RPMI8226 (cell line): ENCODE measurements at places on chromosomes 12 and 14.

DNA sequence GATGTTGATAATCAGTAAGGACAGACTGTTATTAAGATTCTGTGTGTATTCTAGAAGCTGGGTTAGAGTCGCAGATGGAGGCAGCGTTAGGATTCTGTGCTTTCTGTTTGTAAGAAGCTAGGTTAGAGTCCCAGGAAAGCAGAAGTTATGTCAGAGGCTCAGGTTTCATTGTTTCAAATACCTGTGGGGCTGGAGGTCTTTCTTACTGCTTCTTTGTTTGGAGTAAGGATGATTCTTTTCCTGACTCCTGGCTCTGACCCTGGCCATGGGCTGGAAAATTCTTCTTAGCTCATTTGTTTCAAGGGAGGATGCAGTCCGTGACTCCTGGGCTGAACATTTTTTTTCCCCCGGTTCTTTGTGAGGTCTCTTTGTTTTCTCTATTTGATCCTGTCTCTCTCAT, 5.2 kb downstream of the MUCL1 start:
- no peak for DNase-seq

DNA sequence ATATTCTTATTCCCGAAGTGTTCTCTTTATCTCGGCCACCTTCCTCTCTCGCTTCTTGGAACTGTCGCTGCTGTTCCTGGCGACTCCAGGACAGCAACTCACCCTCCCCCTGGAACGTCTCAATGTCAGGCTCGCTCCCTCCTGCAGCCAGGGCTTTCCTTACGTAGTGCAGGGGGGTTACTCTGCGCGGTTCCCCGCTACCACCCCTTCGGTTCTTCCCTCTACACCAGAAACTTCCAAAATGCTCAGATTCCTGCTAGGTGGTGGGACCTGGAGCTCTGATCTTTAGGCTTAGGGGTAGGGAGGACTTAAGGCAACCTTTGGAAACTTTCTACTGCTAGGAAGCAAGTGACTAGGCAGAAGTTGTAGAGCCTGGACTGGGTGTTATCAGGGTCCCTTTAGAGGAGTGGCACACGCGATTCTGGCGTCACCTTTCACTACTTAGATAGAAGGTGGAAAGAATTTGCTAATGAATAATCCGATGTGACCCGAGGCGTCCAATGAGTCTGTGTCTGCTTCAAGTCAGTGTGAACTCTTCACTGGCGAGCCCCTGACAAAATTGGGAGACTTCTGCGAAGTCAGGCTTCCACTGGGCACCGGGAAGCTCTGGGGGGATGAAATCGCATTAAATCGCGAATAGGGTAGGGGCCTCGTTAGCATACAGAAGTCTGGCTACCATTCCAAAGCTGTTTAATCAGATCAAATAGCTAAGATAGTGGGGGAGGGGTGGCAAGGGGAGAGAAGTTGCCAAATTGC, 900 bp upstream of the DPF3 start:
- no peak for DNase-seq

- DNase-seq = no peak
Observed at GRCh38 chr14:101862177-101862576, 100.7 kb downstream of the PPP2R5C start.

DNA sequence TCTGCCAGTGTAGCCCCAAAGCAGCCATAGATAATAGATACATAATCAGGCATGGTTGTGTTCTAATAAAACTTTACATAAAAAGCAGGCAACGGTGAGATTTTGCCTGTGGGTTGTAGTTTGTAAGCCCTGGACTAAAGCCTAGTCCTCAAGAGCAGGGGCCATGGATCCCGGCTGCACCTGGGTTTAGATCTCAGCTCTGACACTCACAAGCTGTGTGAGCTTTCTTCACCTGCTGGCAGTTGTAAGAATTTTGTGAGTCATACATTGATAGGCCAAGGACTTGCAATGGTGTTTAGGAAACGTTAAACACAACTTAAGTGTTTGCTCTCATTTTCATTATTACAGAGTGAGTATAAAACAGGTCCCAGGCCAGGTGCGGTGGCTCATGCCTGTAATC, 395.8 kb upstream of the TBX3 start:
- no peak for DNase-seq

- DNase-seq = no peak
Observed at GRCh38 chr14:105843444-105844046, 317.2 kb downstream of the TMEM121 start.

DNA sequence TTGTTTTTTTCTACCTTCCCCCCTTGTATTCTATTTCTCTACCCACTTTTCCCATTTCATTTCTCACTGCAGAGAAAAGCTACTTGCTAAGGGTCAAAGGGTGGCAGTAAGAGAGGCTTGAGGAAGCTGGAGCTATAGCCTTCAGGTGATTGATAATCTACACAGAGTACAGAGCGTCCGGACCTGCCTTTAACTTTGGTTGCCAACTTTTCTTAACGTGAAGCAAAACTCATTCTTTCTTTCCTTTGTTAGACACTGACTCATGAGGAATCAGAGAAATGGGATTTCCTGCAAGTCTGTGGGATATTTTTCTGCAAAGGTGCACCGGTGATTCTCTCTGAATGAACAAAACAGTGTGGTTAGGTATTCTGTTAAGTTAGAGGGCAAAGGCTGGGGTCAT, 133.3 kb downstream of the RMST start:
- no peak for DNase-seq
